HS-5 (cell line): ENCODE measurements at places on chromosomes 11 and 22.

- DNase-seq: no peak
Observed at GRCh38 chr11:20277014-20277413, 86.5 kb upstream of the HTATIP2 start.

DNA sequence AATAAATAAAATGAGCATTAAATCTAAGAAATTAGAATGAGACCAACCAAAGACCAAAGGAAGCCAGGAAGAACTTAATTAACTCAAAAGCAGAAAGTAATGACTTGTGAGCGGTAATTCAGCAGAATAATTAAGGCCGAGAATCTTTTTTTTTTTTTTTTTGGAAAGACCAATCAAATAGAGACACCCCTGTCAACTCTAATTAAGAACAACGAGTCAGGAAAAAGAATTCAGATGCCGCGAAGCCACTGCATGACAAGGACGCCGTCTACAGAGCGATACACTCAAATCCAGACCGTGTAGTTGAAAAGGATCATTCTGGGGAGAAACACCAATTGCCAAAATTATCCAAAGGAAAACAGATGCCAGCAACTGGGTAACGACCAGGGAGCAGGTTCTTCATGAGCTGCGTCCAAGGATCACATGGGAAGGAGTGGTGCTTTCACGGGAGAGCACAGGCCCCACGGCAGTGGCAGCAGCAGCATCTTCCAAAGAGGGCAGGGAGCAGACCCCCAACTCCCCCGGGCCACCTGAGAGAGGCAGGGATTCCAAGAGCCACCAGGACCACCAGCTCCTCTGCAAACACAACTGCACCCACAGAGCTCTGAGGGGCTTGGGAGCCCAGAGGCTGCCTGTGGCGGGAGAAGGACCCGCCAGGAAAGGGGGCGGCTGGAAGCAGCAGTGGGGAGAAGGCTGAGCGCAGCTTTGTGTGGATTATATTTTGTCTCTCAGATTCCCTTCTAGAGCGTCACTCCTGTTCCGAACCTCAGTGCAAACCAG lies 469.8 kb downstream of the BRD1 start:
- no peak for DNase-seq

GRCh38 chr22:42797011-42797410 lies 60.1 kb downstream of the ARFGAP3 start:
- no peak for DNase-seq

- no peak for DNase-seq
Observed at GRCh38 chr11:2168286-2169004, 3.2 kb downstream of the TH start.

- DNase-seq: no peak
Observed at GRCh38 chr22:50732681-50733080, 5.3 kb upstream of the ACR start.

- no peak for DNase-seq
Observed at GRCh38 chr22:48432781-48433518, 1394.7 kb downstream of the BRD1 start.

DNA sequence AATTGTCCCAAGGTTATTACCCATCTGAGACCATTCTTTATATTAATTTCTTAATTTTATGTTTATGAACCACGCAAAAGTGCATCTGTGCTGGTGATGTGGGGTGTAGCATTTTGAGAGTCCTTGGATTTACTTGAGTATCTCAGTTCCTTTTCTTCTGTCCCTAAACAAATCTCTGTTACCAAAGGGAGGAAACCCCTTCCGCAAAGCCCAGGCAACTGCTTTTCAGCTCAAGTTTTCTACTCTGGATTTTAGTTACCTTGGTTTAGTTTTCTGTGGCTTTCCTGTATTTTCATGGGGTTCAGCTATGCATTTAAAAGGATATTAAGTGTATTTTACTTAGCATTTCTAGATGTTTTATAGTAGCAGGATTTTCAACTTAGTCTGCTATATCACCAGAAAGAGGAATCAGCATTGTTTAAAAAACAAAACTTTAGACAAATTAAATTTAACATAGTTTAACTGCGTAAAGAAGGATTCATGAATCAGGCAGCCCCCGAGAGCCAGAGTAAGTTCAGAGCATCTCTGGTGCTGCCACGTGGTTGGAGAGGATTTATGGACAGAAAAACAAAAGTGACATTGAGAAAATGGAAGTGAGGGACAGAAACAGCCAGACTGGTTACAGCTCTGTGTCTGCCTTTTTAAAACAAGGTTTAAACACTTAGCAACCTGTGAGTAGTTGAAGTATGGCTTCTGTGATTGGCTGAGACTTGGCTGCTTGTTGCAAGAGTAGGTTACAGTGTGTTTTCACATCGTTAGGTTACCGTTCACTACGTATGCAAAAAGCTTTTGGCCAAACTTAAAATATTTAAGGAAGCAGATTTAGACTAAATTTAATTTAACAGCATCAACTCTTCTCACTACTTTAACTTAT lies 9.6 kb downstream of the ADM start:
- DNase-seq: no peak

- no peak for DNase-seq
Observed at GRCh38 chr22:27725661-27726060, 75.9 kb downstream of the MN1 start.
